ENCODE measurements at places on chromosomes 13 and 19.

DNA sequence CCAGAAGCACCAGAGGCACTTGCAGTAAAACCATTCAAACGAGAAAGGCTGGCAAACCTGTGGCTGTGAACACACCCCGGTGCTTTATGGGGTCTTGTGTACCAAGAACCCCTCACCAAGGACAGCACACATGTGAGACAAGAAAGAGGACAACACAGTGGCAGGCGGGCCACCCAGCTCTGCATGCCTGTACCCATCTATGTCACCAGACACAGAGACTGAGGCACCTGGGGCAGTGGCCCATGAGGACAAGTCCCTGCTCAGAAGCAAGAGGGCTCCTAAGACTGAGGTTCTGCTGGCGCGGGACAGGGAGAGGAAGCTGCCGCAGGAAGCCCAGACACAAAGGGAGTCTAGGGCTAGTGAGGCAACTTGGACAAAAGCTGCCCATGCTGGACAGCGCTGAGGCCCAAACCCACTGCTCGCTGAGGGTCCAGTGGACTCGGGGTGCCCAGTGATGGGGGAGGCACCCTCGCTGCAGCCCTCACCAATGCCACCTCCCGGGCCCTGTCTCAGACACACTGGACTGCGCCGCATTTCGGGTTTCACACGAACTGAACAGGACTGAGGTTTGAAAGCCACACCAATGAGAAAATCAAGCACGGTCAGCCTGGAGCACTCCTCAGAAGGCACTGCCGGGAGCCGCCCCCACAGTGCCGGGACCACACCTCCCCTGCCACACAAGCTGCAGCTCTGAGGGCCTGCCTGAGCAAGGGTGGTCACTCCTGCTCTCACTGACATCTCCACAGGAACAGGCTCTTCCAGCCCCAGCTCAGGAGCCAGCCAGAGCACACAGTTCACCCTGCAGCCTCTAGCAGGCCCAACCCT is 232.7 kb downstream of the TUBA3C start:
- DNase-seq, result no peak

GRCh38 chr13:109090796-109091195 is 461.4 kb downstream of the MYO16 start:
- no peak for DNase-seq

- peak; percentile 21 for DNase-seq
These were observed 126.9 kb downstream of the ITGBL1 start for GRCh38 chr13:101579281-101579802.

GRCh38 chr19:46210669-46211068 is 18.9 kb upstream of the IGFL1 start:
- no peak for DNase-seq

GRCh38 chr13:28653111-28653510 is 5.8 kb upstream of the POMP start:
- no peak for DNase-seq

DNA sequence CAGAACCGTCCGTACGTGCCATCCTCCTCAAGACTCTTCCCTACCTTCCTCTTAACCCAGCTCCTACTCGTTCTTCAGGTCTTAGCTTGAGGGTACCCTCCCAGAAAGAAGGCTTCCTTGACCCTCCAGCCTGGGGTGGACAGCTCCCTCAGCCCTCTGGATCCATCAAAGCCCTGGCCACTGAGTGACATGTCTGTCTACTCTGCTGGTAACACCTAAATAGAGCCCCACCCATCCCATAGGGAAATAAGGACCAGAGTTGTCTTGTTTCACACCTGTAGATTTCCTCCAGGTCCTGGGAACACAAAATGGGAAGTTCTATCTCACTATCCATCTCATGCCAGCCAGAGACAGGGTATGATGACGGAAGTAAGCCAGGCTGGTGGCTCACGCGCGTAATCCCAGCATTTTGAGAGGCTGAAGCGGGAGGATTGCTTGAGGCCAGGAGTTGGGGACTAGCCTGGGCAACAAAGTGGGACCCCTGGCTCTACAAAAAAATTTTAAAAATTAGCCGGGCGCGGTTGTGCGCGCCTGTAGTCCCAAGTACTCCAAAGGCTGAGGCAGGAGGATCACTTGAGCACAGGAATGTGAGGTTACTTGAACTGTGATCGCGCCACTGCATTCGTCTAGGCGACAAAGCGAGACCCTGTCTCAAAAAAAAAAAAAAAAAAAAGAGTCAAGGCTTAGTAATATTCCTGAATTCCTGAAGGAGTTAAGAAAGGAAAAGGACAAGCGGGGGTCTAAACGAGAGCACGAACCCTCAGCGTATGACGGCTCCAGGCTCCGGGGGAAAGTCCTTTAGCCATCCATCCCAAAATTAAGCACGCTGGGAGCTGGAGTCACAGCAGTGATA is 566 bp upstream of the CCDC97 start:
- DNase-seq, result no peak
